ENCODE measurements at places on chromosomes 5 and 9.

DNA sequence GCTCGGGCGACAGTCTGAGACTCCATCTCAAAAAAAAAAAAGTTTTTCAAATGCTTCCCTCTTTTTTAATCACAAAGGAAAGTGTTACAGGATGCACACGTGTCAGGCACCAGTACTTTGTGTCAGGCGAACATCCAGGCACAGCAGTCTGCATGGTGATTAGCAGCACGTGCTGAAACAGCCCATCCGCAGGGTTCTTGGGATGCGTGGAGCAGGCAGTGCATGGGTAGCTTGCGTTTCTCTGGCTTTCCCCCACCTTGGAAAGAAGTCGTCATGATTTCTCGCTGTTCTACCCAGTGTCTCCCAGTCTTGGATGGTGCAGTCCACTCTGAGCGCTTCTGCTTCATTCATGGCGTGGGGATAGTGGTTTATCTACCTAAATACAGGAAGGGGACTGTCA lies 35.4 kb downstream of the GPR107 start:
- DNase-seq = no peak

- DNase-seq = no peak
Measured at GRCh38 chr9:33143241-33143661, 23.9 kb downstream of the B4GALT1 start.

- no peak for DNase-seq
Measured at GRCh38 chr5:142197098-142197497, 88.5 kb downstream of the NDFIP1 start.

DNA sequence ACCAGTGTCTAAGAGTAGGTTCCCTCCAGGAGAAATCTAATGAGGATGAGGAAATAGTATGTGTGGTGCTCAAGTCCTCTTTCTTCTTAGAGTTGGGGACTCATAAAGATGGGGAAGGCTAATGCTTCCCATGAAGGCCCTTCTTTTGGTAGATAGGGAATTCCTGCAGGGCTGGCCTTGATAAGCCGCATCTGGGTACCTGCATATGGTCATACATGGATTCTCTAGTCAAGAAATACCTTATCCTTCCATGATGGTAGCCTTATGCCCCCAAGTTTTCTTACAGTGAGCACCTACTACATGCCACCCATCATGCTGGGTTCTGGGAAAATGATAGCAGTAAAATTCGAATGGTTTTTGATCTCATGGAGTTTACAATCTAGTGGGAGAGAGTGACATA lies 382.6 kb downstream of the KDM4C start:
- DNase-seq = no peak

DNA sequence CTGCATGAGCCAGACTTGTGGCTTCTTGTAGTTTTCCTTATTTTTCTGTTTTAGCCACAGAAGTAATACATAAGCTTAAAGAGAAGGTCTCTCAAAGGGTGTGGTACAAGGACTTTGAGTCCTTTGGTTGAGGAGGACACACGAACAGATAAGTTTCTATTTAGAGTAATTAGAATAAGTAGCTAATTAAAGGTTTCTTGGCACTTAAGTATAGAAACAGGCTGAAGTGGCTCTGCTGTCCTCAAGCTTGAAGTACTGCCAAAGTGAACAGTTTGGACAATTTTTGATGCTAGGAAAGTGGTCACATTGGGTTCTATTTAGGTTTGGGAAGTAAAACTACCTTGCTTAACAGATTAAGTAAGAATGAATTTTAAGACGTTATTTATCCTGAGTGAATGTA lies 278.3 kb upstream of the MPDZ start:
- no peak for DNase-seq

- no peak for DNase-seq
Measured at GRCh38 chr9:111917980-111918379, 21.4 kb downstream of the UGCG start.

- DNase-seq = no peak
Measured at GRCh38 chr9:108045851-108046250, 556.3 kb upstream of the KLF4 start.

DNA sequence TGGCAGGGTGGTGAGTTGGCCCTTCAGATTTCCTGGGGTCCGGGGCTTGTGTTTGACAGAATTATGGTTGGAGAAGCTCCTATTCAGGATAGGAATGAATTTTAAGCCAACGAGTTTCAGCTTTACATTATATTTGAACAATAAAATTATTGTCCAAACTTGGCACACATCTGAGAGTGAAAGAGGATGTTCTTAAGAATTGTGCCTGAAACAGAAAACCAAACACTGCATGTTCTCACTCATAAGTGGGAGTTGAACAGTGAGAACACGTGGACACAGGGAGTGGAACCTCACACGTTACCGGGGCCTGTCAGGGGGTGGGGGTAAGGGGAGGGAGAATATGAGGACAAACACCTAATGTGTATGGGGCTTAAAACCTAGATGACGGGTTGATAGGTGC lies 111.8 kb upstream of the ACTBL2 start:
- DNase-seq = no peak

- DNase-seq = no peak
Measured at GRCh38 chr5:61519728-61520277, 187.7 kb downstream of the ZSWIM6 start.

GRCh38 chr5:154461531-154461930 lies 15.7 kb downstream of the SAP30L start:
- no peak for DNase-seq

GRCh38 chr5:139275956-139276355 lies 17.6 kb upstream of the MATR3 start:
- no peak for DNase-seq

DNA sequence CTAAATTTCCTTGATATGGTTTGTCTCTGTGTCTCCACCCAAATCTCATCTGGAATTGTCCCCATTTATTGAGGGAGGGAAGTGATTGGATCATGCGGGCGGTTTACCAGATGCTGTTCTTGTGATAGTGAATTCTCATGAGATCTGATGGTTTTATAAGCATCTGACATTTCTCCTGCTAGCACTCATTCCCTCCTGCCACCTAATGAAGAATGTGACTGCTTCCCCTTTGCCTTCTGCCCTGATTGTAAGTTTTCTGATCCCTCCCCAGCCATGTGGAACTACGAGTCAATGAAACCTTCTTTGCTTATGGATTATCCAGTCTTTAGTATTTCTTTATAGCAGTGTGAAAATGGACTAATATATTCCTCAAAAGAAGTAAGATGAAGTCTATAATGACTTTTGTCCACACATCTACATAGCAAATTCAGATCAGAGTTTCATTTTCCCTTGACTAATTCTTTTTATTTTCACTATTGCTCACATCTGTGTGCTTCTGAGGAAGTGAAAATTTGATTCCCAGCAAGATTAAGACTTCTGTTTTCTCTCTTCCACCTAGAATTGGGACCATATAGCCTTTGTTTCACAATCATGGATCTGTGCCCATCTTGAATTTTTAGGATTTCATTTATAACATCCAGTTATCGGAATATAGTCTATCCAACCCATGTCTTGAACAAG lies 393.5 kb downstream of the DMAC1 start:
- no peak for DNase-seq

- DNase-seq = no peak
Measured at GRCh38 chr9:111676116-111676515, 14.7 kb downstream of the GNG10 start.

GRCh38 chr5:2711446-2712425 lies 39.7 kb downstream of the IRX2 start:
- DNase-seq = no peak

DNA sequence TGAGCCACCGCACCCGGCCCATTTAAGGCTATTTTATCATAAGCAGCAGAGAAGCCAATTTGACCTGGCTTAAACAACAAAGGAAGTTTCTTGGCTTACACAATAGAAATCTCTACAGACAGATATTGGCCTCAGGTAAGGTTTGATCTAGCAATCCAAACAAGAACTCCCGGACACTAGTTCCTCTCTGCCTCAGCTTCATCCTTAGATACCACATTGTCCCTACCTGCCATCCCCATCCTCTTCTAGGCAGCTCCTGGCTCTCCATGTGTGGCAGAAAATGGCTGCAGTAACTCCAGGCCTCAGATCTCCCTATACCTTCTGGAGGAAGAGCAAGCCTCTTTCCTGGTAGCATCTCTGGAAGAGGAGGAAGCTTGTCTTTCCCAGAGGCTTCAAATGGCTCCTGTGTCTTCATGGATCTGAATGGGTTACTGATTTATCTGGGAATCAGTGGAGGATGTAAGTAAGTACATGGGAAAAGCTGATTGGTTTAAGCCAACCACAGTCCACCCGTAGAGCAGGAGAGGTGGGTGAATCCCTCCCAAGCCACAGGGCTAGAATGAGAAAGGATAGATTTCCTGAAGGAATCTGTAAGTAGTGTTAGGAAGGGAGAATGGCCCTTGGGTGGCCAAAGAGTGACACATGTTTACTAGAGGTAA lies 26.7 kb upstream of the AOPEP start:
- no peak for DNase-seq

DNA sequence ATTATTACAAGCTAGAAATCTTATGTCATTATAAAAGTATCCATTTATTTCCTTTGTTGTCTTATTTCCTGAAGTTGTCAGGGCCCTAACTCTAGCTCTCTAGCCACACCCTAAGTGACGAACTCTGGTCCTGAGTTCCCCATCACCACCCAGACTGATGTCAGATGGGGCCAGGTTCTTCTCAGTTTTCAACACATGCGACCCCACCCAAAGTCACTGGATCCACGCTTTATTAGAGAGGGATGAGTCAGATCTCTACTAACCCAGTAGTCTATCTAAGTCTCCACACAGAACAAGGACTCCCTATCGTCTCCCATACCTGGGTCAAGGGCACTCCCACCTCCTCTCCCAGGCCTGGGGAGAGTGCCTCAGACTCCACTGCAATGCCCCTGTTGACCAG lies 6.8 kb upstream of the FEM1C start:
- no peak for DNase-seq

- no peak for DNase-seq
Measured at GRCh38 chr5:175842951-175843793, 28.2 kb upstream of the CPLX2 start.

- DNase-seq = no peak
Measured at GRCh38 chr9:73074176-73074708, 77.4 kb upstream of the ANXA1 start.

DNA sequence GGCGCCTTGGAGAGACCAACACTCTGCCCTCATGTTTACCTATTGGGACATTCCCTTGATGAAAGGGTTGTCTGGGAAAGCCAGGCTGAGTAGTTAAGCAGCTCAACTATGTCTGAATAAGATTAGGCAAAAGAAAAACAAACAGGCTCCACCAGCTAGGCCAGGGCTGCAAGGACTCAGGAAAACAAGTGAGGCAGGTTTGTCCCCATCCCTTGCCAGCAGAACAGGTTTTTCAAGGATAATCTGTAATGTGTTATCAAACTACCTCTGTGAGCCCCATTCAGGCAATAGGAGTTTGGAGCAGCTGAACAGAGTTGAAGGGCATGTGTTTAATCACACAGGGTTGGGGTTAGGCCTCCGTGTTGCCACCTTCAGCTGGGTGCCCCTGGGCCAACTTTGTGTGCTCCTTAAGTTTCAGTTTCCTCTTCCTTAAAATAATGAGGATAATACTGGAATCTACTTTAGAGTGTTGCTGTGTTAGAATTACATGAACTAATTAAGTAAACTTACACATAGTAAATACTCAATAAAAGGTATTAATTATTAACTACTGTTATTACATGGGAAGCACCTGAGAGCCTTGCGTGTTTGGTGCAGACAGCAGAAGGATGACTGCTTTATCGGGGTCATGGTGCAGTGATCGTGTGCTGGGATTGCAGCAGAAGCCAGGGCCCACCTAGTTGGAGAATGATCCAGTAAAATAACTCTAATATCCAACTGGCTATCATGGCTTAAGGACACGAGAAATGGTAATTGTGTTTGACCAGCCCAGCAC lies 72.1 kb upstream of the ATP10B start:
- DNase-seq = no peak

GRCh38 chr9:137487454-137488326 lies 28.6 kb upstream of the NSMF start:
- no peak for DNase-seq

DNA sequence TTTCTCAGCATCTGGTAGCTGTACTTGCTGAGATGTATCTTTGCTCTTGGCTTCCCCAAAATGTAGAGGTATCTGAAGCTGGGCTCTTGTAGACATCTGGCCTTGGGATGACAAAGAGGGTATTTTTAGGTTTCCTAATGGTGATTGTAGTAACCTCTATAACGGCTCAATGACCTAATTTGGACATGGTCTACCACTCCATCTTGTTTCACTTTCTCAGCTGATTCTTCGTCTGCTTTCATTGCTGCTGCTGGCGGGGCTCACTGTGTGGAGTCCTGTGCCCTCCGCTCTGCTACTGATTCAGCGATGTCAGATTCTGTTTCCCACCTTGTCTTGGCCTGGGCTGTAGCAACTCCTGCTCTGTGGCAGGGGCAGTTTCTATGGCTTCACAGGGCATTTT lies 12.7 kb upstream of the MARCHF11 start:
- no peak for DNase-seq

All from stimulated activated CD4-positive, alpha-beta T cell treated with anti-CD3 and anti-CD28 coated beads, TNF-alpha, amount 100 ng/mL, for 48 hours (primary cell).